ENCODE measurements at places on chromosomes 7 and 10. TPM values are rescaled to one million over a fixed set of nuclear protein-coding genes. Genes with fewer than 3 reads are reported as not detected.

Gene SRPK2
- 46.8 TPM for total RNA-seq

DNA sequence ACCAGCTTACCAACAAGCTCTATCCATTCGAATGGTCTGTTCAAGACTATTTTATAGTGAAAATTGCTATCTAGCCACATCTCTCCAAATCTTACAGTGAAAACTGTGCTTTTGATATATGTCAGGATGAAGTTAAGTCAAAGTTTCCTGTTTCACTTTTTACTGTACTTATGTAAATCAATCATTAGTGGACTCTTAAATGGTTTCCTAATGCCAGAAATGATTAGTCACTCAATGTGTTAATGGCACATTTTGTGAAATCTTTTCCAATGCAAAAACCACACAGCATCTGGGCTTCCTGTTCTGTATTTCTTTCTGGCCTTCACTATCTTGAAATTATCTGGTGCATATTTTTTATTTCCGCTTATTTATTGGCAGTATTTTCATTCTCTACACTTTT, 87.3 kb upstream of the STEAP1B start:
- H3K36me3 ChIP-seq = peaks cover 2% of the 10 kb centered on the region
- no peaks in the 10 kb centered on the region for H3K27me3 ChIP-seq
- H3K4me3 ChIP-seq = no peak overlapping the region
- H3K4me1 ChIP-seq = peaks cover 72% of the 10 kb centered on the region

DNA sequence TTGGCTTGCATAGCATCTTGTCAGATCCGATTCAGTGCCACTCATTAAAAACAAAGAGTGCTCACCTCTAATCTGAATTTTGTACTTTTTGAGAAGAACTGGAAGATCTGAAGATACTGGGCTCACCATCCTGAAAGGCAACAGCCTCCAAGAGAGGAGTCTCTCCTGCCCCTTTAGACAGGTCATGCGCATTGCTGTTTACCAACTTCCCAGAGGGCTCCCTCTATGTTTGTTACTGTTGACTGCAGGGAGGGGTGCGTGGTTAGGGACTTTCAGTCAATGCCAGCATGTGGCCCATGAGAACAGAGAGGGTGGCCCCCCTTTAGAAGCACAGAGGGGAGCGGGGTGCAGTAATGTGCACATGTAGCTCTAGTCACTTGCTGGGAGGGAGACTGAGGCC, 33.2 kb upstream of the CABCOCO1 start:
- peak overlapping the region; percentile 69 for H3K4me3 ChIP-seq
- no peaks in the 10 kb centered on the region for H3K36me3 ChIP-seq
- H3K27me3 ChIP-seq = no peaks in the 10 kb centered on the region
- no peak for DNase-seq

DNA sequence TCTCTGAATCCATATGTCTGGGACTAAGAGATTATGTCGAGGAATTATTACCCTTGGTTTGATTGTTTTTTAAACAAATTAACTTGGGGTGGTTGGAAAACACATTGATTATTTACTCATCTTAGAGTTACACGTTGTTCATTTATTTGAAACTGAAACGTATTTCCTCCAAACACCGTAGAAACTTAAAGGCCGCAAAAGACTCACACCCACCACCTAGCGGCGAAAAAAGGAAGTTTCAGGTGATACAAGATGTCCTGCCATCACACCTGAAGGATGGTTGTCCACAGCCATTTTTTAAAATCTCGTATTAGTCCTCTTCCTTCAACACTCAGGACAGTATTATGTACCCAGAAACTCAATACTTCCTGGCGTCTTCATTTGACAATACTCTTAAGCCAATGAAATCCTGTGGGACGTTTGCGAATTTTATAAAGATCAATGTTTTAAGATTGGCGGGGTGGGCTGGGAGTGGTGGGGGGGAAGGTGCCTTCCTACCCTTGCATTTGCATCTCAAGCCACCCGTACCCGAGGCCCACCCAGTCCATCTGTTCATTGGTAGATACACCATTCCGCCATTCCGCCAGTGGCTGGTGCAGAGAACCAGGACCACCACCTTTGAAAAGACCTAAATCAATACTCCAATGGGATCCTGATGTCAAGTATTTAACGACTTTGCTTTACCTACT, 1.4 kb upstream of the LCOR start:
- peak overlapping the region; percentile 54 for H3K27ac ChIP-seq
- DNase-seq = peak; percentile 50
- H3K4me1 ChIP-seq = peaks cover 41% of the 10 kb centered on the region
- no peaks in the 10 kb centered on the region for H3K27me3 ChIP-seq
- peak overlapping the region; percentile 56 for H3K4me3 ChIP-seq

Gene TNKS2
- total RNA-seq = 31.8 TPM

GRCh38 chr7:114793155-114793845, 128.6 kb upstream of the MDFIC start:
- no peaks in the 10 kb centered on the region for H3K36me3 ChIP-seq
- peaks cover 33% of the 10 kb centered on the region for H3K4me1 ChIP-seq
- no peaks in the 10 kb centered on the region for H3K27me3 ChIP-seq
- no peak overlapping the region for H3K4me3 ChIP-seq
- no peak for DNase-seq

GRCh38 chr7:107242267-107242666, 73.5 kb downstream of the HBP1 start:
- H3K4me1 ChIP-seq = peaks cover 2% of the 10 kb centered on the region
- H3K27ac ChIP-seq = no peak overlapping the region
- H3K27me3 ChIP-seq = no peaks in the 10 kb centered on the region

Gene HGF
- total RNA-seq = 0.71 TPM

GRCh38 chr7:3206771-3207191, 94.3 kb upstream of the SDK1 start:
- H3K4me3 ChIP-seq = no peak overlapping the region
- H3K4me1 ChIP-seq = no peaks in the 10 kb centered on the region
- no peak for DNase-seq
- peaks cover 2% of the 10 kb centered on the region for H3K27me3 ChIP-seq
- no peaks in the 10 kb centered on the region for H3K36me3 ChIP-seq

- no peaks in the 10 kb centered on the region for H3K4me1 ChIP-seq
- no peaks in the 10 kb centered on the region for H3K36me3 ChIP-seq
- DNase-seq = no peak
- no peak overlapping the region for H3K4me3 ChIP-seq
- H3K27ac ChIP-seq = no peak overlapping the region
These were observed 55.9 kb downstream of the FAM204A start for GRCh38 chr10:118286051-118286838.

DNA sequence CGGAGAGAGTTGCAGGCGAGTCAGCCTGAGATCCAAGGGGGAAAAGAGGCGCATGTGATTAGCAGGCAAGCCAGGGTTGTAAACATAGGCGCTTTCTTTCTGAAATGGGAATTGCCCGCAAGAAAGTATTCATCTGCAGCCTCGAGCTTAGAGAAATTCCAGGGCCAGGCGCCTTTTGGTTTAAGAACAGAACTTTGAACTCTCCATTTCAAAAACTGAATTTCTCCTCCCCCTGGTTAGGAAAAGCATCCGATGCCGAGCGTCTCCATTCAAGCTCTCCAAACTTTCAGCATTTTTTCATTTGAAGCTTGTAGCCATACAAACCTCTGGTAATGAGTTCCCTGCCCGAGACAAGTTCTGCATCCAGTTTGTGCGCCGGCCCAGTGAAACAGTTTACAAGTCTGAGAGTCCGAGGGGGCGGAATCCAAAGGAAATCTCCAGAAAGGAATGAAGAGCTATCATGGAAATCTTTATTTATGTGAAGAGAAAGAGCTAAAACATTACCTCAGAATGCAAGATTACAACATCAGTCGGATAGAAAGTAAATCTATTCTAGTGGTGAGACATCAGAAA, 69.9 kb downstream of the FAM204A start:
- 0 out of 2 replicates have a peak, but pooled peaks cover 6% of the 10 kb centered on the region for H3K27me3 ChIP-seq
- no peak overlapping the region for H3K27ac ChIP-seq
- DNase-seq = no peak
- peaks cover 7% of the 10 kb centered on the region for H3K4me1 ChIP-seq

Gene GIMAP5
- not detected for total RNA-seq

Gene MTURN
- 6.4 TPM for total RNA-seq

DNA sequence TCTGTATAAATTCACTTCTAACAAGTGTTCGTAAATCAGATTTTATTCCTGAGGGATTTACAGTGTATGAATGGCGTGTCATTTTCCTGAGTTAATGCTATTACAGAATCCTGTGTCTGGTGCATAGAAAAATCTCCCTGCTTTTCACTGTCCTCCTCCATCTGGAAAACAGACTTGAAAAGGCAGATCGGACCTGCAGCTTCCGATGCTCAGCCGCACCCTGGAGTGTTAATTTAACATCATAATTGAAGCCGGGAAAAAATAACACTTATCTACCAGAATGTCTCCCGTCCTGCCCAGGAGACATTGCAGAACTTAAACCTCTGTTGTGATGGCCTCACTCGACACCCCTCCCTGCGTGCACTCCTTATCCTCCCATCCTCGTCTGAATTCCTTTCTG, 442.1 kb upstream of the FOXK1 start:
- H3K4me3 ChIP-seq = no peak overlapping the region
- H3K36me3 ChIP-seq = peaks cover 18% of the 10 kb centered on the region
- no peak overlapping the region for H3K27ac ChIP-seq
- H3K4me1 ChIP-seq = no peaks in the 10 kb centered on the region

DNA sequence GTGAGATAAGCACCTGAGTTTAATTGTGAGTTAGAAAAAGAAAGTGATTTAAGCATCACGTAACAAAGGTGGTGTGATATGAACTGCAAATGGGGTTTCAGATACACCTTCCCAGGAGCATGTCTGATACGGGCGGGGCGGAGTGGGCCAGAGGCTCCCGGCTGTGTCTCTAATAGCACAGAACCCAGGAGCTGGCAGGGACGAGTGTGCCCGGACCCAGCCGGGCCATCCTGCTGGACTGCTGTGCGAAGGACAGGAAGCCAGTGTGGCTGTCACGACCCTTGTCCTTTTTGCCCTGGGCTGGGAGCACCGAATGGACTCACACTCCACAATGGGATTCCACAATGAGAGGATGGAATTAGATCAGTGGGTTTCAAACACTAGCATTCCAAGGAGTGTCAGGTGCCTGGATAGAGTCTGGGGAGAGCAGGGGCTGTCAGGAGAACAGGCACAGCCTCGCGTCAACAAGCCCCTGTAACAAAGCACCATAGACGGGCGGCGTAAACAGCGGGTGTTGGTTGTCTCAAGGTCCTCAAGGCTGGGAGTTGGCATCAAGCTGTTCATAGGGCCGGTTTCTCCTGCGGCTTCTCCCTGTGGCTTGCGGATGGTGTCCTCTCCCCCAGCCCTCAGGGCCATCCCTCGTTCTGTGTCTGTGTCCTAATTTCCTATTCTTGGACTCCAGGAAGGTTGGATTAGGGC, 242.6 kb upstream of the PITRM1 start:
- DNase-seq = no peak
- H3K4me3 ChIP-seq = no peak overlapping the region
- H3K4me1 ChIP-seq = no peaks in the 10 kb centered on the region
- H3K36me3 ChIP-seq = peaks cover 10% of the 10 kb centered on the region
- peaks cover 27% of the 10 kb centered on the region for H3K27me3 ChIP-seq

DNA sequence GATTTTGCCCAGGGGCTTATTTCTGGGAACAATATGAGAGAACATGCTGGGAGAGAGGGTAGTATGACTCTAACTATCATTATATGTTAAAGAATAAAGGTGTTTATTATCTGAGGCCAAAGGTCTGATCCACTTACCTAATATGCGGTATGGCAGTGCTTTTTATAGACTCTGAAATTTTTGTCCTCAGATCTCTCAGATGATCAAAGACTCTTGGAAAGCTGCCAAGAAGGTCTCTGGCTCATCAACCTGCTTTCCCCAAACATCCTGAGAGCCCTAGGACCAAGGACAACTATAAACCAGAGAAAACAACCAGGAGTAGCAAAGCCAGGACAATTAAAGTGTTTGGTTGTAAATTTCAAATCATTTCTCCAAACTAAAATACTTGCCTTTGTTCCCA, 255.7 kb upstream of the LRRN3 start:
- H3K36me3 ChIP-seq = 0 out of 2 replicates have a peak, but pooled peaks cover 4% of the 10 kb centered on the region
- no peak overlapping the region for H3K27ac ChIP-seq
- H3K4me1 ChIP-seq = peaks cover 28% of the 10 kb centered on the region
- no peak for DNase-seq

Gene WDFY4
- total RNA-seq = not detected

GRCh38 chr10:16626697-16627096, 105.0 kb upstream of the C1QL3 start:
- no peak for DNase-seq
- peaks cover 5% of the 10 kb centered on the region for H3K36me3 ChIP-seq
- no peaks in the 10 kb centered on the region for H3K4me1 ChIP-seq
- H3K27me3 ChIP-seq = no peaks in the 10 kb centered on the region
- no peak overlapping the region for H3K27ac ChIP-seq

GRCh38 chr7:27917774-27918314, 177.9 kb downstream of the TAX1BP1 start:
- H3K4me1 ChIP-seq = peaks cover 53% of the 10 kb centered on the region
- peak; percentile 81 for DNase-seq
- peak overlapping the region; percentile 15 for H3K4me3 ChIP-seq
- no peaks in the 10 kb centered on the region for H3K27me3 ChIP-seq
- peaks cover 4% of the 10 kb centered on the region for H3K36me3 ChIP-seq
- H3K27ac ChIP-seq = peak overlapping the region; percentile 67

DNA sequence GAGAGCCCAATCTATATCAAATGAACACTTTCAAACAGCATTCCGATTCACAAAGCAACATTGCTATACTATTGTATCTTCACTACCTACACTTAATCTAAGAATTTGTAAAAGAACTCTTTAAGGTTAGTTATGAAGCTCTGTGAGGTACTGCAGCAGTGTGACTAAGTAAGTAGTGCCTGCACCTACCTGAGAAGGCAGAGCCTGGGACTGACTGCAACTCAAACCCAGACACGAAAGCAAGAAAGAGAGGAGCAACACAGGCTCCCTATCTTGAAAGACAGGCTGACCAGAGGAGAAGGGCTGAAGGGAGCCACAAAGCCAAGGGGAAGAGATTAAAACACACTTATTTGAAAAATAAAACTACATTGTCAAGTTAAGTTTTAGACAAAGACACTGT, 160.1 kb downstream of the GLI3 start:
- H3K4me1 ChIP-seq = peaks cover 23% of the 10 kb centered on the region
- no peak overlapping the region for H3K27ac ChIP-seq
- DNase-seq = no peak
- H3K4me3 ChIP-seq = no peak overlapping the region
- H3K36me3 ChIP-seq = peaks cover 5% of the 10 kb centered on the region
- H3K27me3 ChIP-seq = no peaks in the 10 kb centered on the region
